Left renal cortex interstitium (tissue), 4 donors: ENCODE measurements at places on chromosomes 3 and 15. TPM values are rescaled to one million over a fixed set of nuclear protein-coding genes. Genes with fewer than 3 reads are reported as not detected.

The IFT122 gene
- polyA plus RNA-seq: 61.0 TPM

The CLDN16 gene
- 55.7 TPM for polyA plus RNA-seq

The NUP210 gene
- polyA plus RNA-seq: 35.1 TPM

The RAB11A gene
- 259 TPM for polyA plus RNA-seq

The BRPF1 gene
- 23.0 TPM for polyA plus RNA-seq

The SIDT1 gene
- 4.4 TPM for polyA plus RNA-seq

The TNFSF10 gene
- polyA plus RNA-seq: 62.5 TPM

The ADGRG7 gene
- 0.08 TPM for polyA plus RNA-seq

The SEMA6D gene
- polyA plus RNA-seq: 31.5 TPM

The SLC9C1 gene
- polyA plus RNA-seq: 0.47 TPM

The ZNF280D gene
- polyA plus RNA-seq: 42.6 TPM
